ENCODE measurements at places on chromosomes 4 and X.

DNA sequence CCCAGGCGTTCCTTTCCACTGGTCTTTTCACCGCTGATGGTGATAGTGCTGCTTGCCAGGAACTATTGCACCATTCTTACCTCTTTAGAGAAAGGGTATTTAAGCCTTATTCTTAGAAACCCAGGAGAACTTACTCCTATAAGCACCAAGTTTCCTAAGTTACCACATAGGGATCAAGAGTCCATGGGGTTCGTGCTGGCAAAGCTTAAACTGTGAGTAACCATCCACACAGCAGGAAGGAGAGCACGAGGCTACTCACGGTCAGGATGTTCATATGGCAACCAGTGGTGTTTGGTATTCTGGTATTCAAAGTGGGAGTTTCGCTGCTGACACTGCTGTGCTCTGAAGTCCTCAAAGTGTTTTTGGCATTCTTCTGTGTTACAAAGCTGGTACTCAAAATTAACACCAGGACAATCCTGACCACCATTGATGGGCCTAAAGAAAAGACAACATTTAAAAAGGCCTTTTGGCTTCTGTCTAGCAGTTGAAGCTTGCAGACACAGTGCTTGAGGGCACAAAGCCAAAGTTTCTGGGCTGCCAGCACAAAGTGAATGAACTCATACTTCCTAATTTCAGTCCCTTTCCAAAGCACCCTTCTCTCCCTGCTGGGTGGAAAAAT is 256.9 kb downstream of the ADAMTS3 start:
- peak; percentile 91 for DNase-seq

GRCh38 chrX:143635915-143636314 is at the start of gene SLITRK4:
TSS of gene SLITRK4 (minus strand) at chrX:143636101. CDS start at chrX:143631108, 4,993 bp downstream.
- no peak for DNase-seq

GRCh38 chr4:183905081-183905592 is at the start of gene STOX2:
TSS of gene STOX2 (plus strand) at chr4:183905307. CDS start at chr4:183906791, 1,484 bp downstream.
- DNase-seq = no peak

DNA sequence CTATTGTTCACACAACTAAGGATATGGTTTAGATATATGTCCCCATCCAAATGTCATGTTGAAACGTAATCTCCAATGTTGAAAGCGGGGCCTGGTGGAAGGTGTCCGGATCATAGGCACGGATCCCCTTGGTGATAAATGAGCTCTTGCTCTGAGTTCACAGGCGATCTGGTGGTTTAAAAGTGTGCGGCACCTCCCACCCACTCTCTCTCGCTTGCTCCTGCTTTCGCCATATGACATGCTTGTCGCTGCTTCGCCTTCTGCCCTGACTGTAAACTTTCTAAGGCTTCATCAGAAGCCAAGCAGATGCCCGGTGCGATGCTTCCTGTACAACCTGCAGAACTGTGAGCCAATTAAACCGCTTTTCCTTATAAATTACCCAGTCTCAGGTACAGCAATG is 128.5 kb downstream of the NFKB1 start:
- DNase-seq = no peak

DNA sequence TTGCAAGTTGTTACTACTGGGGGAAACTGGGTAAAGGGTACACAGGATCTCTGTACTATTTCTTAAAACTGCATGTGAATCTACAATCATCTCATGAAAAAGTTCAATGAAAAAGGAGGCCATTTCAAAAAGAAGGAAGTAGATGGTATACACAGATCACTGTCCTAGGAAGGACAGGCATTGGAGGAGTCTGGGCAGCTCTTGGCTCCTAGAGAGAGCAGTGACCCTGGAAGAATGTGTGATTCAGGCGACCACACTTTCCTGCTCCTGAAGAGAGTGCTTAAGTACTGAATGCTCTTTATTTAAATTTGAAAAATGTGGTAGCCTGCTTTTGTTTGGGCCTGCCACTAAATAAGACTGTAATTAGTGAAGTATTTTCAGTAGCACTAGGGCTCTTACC is 318.1 kb upstream of the CASK start:
- DNase-seq = no peak

DNA sequence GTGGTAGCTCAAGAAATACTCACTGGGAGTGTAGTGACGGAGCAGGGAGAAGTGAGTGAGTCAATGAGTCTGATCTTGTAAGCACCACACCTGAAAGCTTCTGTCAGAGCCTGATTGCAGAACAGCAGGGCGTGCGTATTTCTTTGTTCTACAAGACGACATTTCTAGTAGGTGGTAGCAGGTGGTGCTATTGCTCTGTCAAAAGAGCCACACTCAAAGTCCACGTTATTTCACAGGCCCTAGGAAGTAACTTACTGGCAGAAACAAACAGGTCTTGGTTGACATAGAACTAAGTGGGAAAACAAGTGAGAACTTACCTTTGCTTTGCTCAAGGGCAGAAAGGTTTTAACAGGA is 46.4 kb upstream of the SPRY1 start:
- no peak for DNase-seq

GRCh38 chrX:34562006-34562405 is 95.1 kb downstream of the TMEM47 start:
- no peak for DNase-seq

DNA sequence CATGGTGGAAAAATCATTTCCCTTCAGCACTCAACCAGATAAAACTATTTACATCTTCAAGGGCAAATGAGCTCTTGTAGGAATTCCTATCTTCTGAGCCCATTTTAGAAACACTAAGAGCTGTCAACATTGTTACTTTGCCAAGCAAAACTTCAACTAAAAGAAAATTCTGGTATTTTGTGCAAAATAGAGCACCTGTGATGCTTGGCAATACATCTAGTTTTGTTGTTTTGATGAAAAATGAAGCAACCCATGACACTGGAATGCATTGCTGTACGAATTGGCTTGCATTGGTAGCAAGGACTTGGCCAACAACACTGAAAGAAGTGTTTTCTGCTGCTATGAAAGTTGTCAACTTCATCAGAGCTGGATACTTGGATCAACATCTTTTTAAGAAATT is 194.4 kb downstream of the COX18 start:
- DNase-seq = no peak

- DNase-seq = no peak
Measured at GRCh38 chr4:10971800-10972401, 287.3 kb upstream of the CLNK start.

DNA sequence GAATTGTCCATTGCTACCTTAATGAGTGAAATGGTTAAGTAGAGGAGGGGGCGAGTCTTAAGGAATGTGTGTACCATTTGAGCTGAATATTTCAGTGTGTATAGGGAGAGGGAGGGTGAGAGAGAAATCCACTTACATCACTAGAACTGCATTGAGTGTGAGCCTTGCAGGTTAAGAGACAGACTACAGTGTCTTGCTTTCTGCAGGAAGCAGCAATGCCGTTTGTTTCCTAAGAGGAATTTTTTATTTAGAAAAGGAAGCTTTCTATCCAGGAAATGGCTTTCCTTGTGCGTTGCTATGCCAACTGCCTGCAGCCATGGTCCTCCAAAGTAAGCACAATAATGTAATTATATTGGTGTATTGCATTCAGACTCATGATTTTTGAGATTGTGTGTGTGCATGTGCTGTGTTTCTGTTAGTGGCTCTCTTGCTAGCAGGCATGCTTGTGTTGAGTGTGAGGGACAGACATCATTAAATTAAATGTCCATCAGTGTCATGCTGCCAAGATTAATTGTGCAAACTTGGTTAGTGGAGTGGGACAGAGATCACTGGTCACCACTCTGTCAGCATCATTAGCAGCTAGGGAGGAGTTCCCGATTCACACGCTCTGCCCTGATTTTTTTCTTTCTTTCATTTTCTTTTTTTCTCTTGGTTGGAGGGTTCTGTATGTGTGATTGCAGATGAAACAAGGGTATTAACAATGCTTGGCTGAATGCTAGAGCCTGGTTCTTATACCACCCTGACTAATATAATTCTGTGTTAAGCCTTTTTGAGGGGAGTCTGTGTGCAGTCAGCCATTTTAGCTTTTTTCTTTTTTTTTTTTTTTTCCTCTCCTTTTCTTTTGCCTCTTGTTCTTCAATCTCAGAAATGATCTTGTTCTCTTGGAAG is 164.3 kb downstream of the RAPGEF2 start:
- no peak for DNase-seq

GRCh38 chrX:149568701-149569296 is 18.5 kb downstream of the MAGEA9B start:
- no peak for DNase-seq

DNA sequence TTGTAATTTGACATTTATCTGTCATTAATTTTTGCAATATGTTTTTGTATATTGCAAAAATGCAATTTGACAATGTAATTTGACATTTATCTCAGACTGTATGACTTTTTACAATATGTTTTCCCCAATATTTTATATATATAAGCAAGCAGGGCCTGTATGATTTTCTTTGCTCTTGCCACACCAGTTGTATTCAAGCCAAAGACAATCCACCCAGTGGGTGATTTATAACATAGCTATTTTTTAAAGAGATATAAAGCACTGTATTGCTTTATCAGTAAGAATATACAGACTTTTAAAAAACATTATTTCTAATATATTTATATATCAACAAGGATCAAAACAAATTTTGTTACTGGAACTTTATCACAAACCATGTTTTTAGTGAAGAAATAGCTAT is 47.3 kb downstream of the SLIT2 start:
- no peak for DNase-seq

DNA sequence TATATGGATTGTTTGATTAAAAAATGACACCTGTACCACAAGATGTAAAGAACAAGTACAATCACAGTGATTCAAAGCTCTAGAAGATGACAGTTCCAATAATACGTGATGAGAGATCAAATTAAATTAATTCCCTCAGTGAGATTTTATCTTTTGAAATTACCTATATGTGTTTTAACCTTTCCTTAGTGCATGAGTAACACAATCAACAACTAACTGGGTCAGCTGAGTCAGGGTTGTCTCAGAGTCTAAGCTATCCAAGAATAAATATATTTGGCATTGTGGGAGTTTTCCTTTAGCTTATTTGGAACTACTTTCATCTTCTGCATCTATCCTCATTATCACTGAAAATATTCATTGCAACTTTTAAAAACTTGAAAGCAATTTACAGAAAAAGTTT is 162.8 kb downstream of the WDFY3 start:
- DNase-seq = no peak

- no peak for DNase-seq
Measured at GRCh38 chr4:108933046-108933445, 170.2 kb upstream of the ETNPPL start.

GRCh38 chrX:77622672-77623071 is 163.3 kb downstream of the ATRX start:
- DNase-seq = no peak

DNA sequence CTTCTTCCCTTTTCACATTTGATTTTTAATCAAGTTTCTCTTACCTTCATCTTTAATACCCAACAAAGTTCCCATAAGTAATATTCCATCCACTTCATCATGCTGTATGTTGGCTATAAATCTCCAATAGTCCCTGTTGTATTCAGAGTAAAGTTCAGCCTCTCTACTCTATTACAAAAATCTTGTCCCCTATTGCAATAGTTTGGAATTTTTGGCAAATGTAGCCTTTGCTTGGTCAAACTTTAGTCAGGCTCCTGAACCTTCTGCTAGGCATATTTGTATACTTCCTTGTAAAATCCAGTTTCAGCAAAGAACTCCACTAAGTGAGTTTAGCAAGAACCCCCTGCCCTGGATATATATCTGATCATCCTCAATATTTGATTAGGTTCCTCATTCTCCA is 54.0 kb upstream of the PACRGL start:
- no peak for DNase-seq

- no peak for DNase-seq
Measured at GRCh38 chrX:33149085-33149484, 62.3 kb downstream of the DMD start.

- peak; percentile 43 for DNase-seq
Measured at GRCh38 chr4:153486281-153487151, 20.4 kb downstream of the TMEM131L start.

- no peak for DNase-seq
Measured at GRCh38 chrX:40439625-40440532, 140.9 kb upstream of the ATP6AP2 start.

- no peak for DNase-seq
Measured at GRCh38 chrX:10811111-10811510, 190.7 kb upstream of the MID1 start.

GRCh38 chr4:85512446-85513205 is 37.7 kb downstream of the ARHGAP24 start:
- no peak for DNase-seq

- DNase-seq = no peak
Measured at GRCh38 chr4:172838943-172839342, 329.7 kb upstream of the GALNT7 start.

DNA sequence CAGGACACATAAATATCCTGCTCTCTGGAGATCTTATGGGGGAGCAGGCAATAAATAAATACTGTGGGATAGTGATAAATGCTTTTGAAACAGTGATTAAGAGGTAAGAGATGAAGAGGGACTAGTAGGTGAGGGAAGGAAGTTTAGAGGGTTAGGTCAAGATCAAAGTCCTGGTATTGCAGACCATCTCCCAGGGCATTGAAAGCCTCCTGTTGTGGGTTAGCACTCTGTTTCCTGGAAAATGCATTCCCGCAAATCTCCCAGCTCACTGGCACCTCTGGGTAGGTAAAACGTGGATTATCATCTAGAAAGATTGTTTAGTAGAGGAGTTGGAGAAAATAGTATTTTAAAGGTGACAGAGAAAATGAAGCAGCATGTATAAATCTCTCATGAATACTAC is 2.2 kb downstream of the SNX25 start:
- no peak for DNase-seq

DNA sequence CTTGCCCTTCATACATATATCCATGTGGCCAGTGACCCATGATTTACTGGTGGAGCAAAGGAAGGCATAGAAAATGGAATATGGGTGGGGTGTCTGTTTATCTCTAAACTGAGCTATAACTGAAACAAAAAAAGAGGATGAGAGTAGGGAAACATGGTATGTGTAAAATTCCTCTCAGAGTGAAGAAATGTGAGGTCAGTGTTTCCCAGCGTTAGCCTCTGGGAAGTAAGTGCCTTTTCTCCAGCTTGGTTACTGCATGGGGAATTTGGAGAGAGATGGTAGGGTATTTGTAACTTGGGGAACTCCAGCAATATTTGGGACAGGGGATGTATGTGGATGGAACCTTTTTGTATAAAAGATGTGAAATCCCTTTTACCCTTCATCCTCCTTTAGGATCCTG is 89.4 kb downstream of the AFF1 start:
- no peak for DNase-seq

GRCh38 chr4:38233727-38234480 is 273.7 kb downstream of the PTTG2 start:
- no peak for DNase-seq

DNA sequence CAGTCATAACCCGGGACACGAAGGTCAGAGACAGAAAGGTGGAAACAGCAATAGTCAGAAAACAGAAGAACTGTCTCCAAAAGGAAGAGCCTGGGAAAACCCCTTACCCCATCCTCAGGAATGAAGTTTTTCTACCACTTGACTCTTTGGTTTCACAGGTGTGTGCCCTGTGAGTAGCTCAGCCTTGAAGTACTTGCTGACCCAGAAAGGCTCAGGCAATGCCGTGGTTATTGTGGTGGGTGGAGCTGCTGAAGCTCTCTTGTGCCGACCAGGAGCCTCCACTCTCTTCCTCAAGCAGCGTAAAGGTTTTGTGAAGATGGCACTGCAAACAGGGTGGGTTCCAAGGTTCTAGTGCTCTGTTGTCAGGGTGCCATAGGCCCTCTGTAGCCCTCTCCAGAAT is 24.4 kb downstream of the DGAT2L6 start:
- DNase-seq = no peak
